ENCODE measurements at places on chromosomes 1 and 21.

DNA sequence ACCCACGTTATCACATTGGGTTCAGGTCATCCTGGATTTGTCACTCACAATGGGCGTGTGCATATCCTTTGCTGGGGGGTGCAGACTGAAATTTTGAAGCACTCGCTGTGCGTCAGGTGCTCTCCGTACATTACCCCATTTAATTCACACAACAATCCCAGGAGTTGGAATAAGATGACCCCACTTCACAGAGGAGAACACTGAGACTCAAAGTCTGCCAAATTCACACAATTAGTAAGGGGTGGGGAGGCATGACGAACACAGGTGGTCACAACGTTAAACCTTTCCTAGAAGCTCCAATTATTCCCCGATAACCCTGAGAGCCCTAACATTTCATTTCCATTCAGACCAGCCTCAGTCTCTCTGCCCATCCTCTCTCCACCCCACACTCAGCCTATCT lies 3.8 kb upstream of the S100A2 start:
- DNase-seq, result no peak

DNA sequence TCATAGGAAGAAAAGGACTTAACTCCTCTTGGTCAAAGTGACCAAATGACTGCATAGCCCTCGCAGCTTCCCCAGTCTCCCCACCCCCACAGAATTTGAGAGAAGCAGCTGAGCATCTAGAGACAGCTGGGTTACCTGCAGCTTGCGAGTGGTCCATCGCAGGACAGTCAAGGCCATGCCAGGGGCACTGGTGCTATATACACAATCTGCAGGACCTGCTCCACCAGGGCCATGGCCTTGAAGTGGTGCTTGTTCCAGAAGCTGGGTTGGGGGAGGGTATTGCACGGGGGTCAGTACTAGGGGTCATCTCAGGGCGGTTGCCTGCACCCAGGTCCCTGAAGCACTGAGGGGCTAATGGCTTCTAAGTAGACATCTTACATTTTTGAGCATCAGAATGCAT lies 10.4 kb downstream of the MRTO4 start:
- no peak for DNase-seq

DNA sequence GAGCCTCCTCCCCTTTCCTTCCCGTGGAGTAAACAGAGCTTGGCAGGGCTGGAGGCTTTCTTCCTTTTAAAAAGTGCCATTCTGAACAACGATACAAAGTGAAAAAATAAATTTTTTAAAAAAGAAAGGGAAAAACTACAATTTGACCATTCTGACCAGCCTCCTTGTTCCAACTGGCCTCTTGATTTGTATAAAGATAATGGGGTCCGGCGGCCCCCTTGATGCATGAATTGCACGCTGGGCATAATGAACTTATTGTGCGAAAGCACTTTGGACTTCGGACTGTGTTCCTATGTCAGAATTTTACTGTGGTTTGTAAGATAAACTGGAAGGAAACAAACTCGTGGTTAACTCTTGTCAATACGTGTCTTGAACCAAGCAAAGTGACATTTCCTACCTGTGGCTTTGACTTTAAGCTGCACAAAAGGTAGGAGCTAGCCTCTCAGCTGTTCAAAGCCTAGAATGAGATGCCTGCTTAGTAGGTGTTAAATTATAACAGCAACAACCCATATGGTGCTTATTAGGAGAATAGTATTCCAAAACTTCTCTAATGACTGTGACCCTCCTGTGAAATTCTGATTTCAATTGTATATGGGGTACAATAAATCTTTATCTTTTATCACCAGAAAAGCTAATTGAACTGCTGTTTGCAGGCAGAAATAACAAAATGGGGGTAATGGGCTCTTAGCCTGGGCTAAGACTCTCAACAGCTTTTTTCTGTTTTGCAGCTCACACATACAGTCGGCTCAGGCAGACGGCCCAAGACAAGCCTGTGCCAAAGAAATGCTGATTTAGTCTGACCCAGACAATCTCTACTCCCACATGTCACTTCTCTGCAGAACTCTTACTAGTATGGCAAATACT lies 9.3 kb downstream of the IRF2BP2 start:
- no peak for DNase-seq

- no peak for DNase-seq
These were observed 78.4 kb downstream of the RGS21 start for GRCh38 chr1:192395211-192395610.
